ENCODE measurements at places on chromosomes 7 and 10. TPM values are rescaled to one million over a fixed set of nuclear protein-coding genes. Genes with fewer than 3 reads are reported as not detected.

DNA sequence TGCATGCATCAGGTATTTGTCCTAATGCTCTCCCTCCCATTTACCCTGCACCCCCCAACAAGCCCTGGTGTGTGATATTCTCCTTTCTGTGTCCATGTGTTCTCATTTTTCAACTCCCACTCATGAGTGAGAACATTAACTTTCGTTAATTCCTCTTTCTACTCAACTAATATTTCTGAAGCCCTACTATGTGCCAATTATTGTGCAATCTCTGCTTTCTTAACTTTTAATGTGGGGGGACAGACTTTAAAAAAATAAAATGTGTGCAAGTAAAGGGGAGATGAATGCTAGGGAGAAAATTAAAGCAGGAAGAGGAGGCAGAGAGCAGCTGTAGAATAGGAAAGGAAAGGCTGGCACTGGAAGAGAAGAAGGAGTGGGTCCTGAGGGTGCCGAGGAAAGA is 954.0 kb upstream of the C7orf33 start:
- H3K4me1 ChIP-seq = no peaks in the 10 kb centered on the region
- H3K36me3 ChIP-seq = no peaks in the 10 kb centered on the region
- H3K4me3 ChIP-seq = no peak overlapping the region
- H3K27me3 ChIP-seq = no peaks in the 10 kb centered on the region
- DNase-seq = no peak
- no peak overlapping the region for H3K27ac ChIP-seq

DNA sequence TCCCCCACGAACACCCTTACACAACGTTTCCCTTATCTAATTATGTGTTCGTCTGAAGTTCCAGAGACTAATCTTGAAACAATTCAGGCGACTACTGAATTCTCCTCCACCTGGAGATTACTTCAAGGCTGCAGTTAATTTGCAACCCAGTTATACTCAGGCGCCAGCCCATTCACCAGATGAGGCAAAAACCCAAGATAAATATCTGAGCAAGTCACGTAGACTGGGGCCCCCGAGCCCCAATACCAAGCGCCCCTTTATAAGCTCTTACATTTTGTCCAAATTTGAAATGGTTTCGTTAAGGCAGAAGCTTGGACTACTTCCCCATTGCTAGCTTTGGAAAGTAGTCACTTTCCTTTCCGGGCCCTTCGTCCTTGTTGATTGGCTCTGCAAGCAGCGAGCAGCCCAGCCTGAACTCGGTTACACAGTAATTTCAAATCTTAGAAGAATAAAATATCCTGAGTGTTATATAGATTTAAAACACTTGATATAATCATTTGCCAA is 1.2 kb downstream of the TPK1 start:
- peak overlapping the region; percentile 81 for H3K4me3 ChIP-seq
- peak overlapping the region; percentile 97 for H3K27ac ChIP-seq
- H3K4me1 ChIP-seq = peaks cover 13% of the 10 kb centered on the region
- H3K36me3 ChIP-seq = no peaks in the 10 kb centered on the region
- no peaks in the 10 kb centered on the region for H3K27me3 ChIP-seq

DNA sequence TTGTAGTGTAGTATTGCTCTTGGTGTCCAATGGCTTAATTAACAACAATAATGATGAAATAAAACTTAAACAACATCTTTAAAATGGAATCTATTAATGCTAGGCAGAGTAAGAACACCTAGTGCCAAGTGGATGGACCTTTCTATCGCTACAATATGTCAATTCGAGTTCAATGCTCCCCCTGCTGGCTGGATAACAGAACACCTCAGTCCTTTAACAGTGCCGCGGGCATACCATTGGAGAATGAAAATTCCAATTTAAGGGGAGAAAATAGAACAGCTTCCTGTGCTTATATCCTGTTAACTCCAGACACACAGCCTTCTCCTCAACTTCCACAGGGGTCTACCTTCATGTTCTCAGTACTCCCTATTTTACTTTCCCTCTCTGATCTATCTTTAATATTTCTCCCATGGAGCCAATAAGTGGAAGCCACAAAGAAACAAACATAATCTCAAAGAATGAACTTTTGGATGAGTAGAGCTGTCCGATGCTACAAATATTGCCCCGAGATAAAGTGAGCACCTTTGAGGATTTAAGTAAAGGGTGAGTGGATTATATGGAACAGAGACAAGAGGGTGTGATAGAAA is 41.4 kb downstream of the COL1A2 start:
- H3K4me1 ChIP-seq = peaks cover 4% of the 10 kb centered on the region
- DNase-seq = no peak
- H3K36me3 ChIP-seq = no peaks in the 10 kb centered on the region
- H3K27me3 ChIP-seq = no peaks in the 10 kb centered on the region
- no peak overlapping the region for H3K4me3 ChIP-seq

GRCh38 chr7:134367956-134368749 is 51.4 kb upstream of the SLC35B4 start:
- H3K4me1 ChIP-seq = peaks cover 8% of the 10 kb centered on the region
- DNase-seq = no peak
- H3K27me3 ChIP-seq = peaks cover 7% of the 10 kb centered on the region
- no peak overlapping the region for H3K4me3 ChIP-seq
- H3K36me3 ChIP-seq = no peaks in the 10 kb centered on the region

DNA sequence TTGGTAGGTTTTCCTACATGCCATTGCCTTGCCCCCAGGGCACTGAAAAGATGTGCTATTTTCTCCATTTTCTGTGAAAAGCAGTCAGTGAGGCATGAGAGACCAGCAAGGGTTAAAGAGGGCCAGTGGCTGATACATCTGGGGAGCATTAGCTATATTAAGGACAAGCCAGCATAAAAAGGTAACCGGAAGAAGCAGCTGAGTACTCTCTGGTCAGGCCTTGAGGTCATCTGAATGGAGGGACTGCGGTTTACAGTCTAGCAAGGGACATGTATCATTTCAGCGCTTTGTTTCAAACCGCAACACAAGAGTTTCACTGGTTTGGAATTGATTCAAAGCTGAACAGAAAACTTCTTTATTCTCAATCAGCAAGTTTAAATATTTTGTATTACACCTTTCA is 120.4 kb downstream of the EPDR1 start:
- H3K36me3 ChIP-seq = no peaks in the 10 kb centered on the region
- no peaks in the 10 kb centered on the region for H3K27me3 ChIP-seq
- H3K4me3 ChIP-seq = no peak overlapping the region

DNA sequence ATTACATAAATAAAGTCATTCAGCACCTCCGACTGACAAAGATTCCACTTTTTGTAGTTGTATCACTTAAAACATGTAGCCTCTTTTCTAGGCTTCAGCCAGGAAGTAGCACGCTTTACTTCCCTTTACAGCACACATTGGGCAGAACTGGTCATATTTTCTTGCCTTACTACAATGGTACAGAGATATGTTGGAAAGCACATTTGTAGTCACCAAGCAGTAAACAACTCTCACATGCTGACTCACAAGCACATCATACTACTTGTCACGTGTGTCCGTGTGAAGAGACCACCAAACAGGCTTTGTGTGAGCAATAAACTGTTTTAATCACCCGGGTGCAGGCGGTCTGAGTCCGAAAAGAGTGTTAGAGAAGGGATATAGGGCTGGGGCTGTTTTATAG is 1071.8 kb downstream of the DNAJB9 start:
- H3K27ac ChIP-seq = no peak overlapping the region
- H3K4me3 ChIP-seq = no peak overlapping the region

GRCh38 chr10:86662186-86663045 is 5.9 kb upstream of the LDB3 start:
- H3K4me1 ChIP-seq = no peaks in the 10 kb centered on the region
- no peak overlapping the region for H3K27ac ChIP-seq
- peak; percentile 57 for DNase-seq
- no peaks in the 10 kb centered on the region for H3K36me3 ChIP-seq
- H3K27me3 ChIP-seq = no peaks in the 10 kb centered on the region
- H3K4me3 ChIP-seq = no peak overlapping the region

DNA sequence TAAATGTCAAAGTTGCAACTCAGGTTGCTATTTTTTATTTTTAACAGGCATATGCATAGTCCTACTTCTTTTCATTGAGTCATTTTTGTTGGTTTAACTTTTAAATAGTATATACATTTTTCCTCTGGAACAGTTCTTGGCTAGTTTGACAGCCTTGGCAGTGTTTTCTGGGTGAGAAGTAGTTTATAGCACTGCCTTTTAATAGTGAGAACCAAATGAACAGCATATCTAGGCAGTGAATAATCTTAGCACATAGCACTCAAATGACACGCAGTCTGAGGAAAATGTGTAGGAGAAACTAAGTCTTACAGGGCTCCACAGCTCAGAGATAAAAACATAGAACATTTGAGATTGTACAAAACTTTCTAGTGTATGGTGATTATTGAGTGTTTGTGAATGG is 265.5 kb upstream of the POT1 start:
- no peaks in the 10 kb centered on the region for H3K27me3 ChIP-seq
- H3K4me3 ChIP-seq = no peak overlapping the region
- H3K4me1 ChIP-seq = no peaks in the 10 kb centered on the region
- no peak for DNase-seq

GRCh38 chr10:48589266-48589665 is 15.6 kb downstream of the ARHGAP22 start:
- no peak for DNase-seq
- H3K36me3 ChIP-seq = no peaks in the 10 kb centered on the region
- no peak overlapping the region for H3K4me3 ChIP-seq
- H3K27me3 ChIP-seq = no peaks in the 10 kb centered on the region
- no peaks in the 10 kb centered on the region for H3K4me1 ChIP-seq

GRCh38 chr7:37719077-37719476 is 35.5 kb downstream of the GPR141 start:
- H3K4me3 ChIP-seq = no peak overlapping the region
- DNase-seq = no peak
- no peaks in the 10 kb centered on the region for H3K27me3 ChIP-seq
- no peak overlapping the region for H3K27ac ChIP-seq

DNA sequence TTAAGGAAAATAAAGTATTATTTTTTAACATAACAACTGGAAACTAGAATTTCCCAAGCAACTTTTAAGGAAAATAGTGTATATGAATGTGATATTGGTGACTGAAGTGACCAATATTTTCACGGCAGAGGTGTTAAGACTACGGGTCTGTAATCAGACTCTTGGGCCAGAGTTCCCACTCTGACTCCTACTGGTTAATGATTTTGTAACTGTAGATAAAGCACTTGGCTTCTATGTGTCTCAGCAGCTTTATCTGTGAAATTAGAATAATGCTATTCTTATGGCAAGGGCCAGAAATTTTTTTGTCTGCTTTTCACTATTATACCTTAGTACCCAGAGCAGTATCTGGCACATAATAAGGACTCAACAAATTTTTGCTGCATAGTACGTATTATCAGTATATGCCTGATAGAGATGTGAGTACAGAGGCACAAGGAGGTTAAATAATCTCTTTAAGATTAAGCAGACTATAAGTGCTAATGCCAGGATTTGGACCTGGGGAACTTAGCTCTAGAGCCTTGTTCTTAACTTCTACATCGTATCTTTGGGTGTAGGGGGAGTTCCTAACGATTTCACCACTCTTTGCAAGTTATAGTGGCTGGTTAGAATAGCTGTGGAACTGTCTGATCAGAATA is 186.1 kb upstream of the SLC26A5 start:
- H3K4me1 ChIP-seq = no peaks in the 10 kb centered on the region
- no peak overlapping the region for H3K27ac ChIP-seq
- H3K4me3 ChIP-seq = no peak overlapping the region
- DNase-seq = no peak
- no peaks in the 10 kb centered on the region for H3K36me3 ChIP-seq
- H3K27me3 ChIP-seq = no peaks in the 10 kb centered on the region

DNA sequence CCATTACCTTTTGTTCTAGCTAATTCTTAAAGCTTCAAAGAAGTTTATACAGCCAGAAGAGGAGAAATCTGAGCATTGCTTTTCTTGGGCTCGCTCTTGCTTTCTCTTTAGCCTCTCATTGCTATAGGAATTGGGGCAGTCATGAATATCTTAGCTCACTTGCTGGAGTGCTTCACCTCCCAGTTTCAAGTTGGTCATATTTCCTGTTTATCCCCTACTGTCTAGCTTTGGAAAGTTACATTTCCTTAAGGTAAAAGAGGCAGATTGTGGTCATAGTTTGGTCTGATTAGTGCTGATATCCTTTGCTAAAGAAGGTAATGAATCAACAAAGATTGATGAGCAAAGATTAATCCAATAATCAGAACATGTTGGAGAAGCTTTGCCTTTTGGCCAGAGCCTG is 77.7 kb upstream of the GLI3 start:
- DNase-seq = no peak
- no peaks in the 10 kb centered on the region for H3K27me3 ChIP-seq
- H3K36me3 ChIP-seq = no peaks in the 10 kb centered on the region

DNA sequence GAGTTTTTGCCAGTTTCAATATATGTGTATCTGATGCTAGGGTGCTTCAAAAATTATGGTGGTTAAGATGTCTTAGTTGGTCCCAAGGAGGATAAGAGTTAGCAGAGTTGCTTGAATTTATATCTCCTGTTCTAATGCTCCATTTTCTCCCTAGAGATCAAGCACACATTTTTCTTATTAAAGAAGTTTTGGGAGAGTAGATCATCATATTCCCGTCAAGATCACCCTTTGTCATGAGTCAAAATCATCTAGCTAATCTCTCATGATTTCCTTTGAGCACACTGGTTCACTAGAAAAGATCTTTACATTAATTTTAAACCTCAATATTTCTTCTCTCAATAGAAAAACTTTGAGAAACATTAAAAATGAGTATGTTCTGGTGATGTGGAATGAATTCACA is 429.9 kb upstream of the SEMA3A start:
- no peak overlapping the region for H3K4me3 ChIP-seq
- H3K36me3 ChIP-seq = no peaks in the 10 kb centered on the region
- DNase-seq = no peak
- no peak overlapping the region for H3K27ac ChIP-seq
- H3K27me3 ChIP-seq = no peaks in the 10 kb centered on the region
- no peaks in the 10 kb centered on the region for H3K4me1 ChIP-seq

- no peaks in the 10 kb centered on the region for H3K36me3 ChIP-seq
- DNase-seq = no peak
- no peaks in the 10 kb centered on the region for H3K4me1 ChIP-seq
Measured at GRCh38 chr7:51645702-51646298, 329.2 kb upstream of the COBL start.

The HOXA11 gene
- total RNA-seq = not detected

The ZNF746 gene
- 17.0 TPM for total RNA-seq

The CPA1 gene
- not detected for total RNA-seq

The KAT6B gene
- total RNA-seq = 45.4 TPM

The FKBP6 gene
- not detected for total RNA-seq

The PLCE1 gene
- 14.3 TPM for total RNA-seq

The PARG gene
- total RNA-seq = 22.2 TPM

The LRRC61 gene
- total RNA-seq = 10.2 TPM
